Stimulated activated CD4-positive, alpha-beta T cell treated with anti-CD3 and anti-CD28 coated beads, Interleukin-15, amount 100 ng/mL, for 1 hour (primary cell): ENCODE measurements at places on chromosomes 7 and 10.

DNA sequence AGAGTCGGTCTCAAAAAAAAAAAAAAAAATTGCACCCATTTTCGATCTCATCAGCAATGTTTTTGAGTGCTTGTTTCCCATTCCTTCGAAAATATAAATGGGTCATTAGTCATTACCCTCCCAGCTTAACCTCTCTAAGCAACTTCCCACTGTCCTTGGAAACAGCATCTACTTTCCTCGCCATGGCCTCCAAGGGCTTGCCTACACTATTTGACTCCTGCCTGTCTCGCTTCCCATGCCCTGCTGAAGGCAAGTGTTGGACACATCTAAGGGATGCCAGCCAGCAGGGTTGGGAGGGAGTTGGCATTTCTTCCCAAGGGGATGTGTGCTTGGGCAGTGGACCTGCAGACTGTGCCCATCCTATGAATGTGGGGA is 12.7 kb upstream of the RHBDD2 start:
- DNase-seq: no peak

GRCh38 chr10:80964179-80964578 is 426.5 kb downstream of the SH2D4B start:
- DNase-seq: no peak

DNA sequence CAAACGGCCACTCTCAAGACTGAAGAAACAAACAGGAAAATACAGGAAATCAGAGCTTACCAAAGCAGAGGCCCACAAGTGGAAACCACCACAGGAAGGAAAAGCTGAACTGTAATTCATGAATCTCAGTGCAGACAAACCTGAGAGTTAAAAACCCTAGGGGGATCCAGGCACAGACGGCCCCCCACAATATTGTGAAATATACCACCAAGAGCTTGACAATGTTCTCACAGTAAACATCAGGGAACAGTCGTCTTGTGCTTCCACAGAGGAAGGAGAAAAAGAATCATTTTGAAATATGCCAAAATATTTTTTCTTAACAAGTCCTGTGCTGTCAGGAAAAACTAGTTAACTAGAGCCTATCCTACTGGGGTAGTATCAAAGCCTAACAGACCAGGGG is 68.2 kb upstream of the NRG3 start:
- DNase-seq: no peak

GRCh38 chr10:373526-374309 is 238.5 kb downstream of the ZMYND11 start:
- no peak for DNase-seq
